Mesothelial cell of epicardium (in vitro differentiated cells): ENCODE measurements at places on chromosomes 7 and 10.

GRCh38 chr7:112052498-112052897, 153.7 kb downstream of the DOCK4 start:
- no peak for DNase-seq

DNA sequence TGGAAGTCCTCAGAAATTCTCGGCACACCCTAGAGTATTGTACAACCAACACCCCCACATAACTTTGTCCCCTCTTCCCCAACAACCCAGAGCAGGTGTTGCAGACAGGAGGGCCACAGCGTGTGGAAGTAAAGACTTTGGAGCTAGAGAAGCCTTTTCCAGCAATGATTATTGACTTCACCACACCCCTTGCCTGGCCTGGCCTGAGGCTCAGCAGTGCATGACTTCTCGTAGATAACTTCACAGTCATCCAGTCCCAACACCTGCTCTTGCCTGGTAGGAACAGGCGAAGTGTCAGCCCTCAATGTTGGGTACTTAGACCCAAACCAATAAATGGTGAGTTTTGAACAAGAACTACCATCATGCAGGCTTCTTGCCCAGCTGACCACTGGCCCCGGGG, 36.7 kb downstream of the GOT1 start:
- DNase-seq: no peak

- DNase-seq: no peak
These were observed 544.1 kb downstream of the SORCS3 start for GRCh38 chr10:105185161-105185560.

DNA sequence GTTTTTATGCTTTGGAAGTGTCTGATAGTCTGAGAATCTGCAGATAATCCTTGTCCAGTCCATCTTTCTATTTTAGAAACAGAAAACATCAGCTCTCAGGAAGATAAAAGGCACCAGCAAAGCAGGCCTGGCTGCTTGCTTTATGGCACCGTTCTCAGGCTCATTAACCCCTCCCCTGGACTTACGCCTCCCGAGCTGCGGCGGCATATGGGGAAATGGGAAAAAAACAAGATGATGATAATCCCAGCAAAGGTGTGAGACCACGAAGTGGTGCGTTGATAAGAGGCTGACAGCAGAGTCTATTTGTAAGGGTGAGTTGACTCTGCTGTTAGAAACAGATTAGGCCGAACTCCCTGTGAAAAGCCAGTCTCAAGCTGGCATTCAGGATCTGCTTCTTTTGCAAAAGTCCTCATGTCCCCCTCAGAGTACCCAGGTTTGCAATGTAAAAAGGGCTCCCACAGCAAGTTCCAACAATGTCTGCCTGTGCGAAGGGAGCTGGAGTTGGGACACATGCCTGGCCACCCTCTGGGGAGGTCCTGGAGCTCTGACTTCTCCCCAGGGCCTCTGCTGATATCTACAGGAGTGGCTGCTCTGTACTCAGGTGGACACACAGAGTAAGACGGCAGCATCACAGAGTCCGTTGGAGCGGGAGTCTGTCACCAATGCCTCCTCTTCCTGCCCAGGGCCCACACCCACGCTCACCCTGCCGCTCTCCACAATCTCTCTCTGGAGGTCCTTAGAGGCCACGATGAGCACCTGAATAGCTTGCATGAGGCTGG, 54.3 kb downstream of the SPDYE5 start:
- no peak for DNase-seq

DNA sequence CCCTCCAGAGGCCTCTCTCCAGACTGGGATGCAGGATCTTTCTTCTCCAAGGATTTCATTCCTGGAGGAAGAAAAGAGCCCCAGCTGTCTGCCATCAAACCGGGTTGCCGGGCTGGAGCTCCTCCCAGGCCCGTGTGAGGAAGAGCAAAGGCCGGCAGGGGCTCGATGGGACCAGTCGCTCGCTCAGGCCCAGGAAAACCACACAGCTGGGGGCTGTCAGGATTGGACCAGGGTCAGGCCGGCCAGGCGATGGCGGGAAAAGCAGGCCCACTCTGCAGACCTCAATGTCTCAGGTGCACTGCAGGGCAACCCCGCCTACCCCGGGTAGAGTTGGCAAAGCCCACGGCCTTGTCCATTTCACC, 98.1 kb upstream of the DNAAF5 start:
- no peak for DNase-seq
